ENCODE measurements at places on chromosomes 1 and 21.

DNA sequence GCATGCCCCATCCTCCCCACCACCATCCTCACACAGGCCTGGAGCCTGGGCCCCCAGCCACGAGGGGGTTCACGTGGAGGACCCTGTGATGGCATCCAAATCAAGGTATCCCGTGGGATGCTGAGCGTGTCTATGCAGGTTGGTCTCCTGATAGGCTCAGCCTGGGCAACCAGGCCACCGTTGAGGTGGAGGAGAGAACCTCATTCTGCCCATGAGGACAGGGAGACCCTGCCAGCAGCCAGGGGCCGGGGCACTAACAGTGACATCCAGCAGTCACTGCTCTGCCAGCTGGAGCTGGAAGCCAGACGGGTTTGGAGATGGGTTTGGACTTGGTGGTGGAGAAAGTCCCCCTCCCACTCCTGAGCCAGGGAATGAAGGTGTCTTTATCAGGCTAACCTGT is 582.8 kb downstream of the MATN1 start:
- DNase-seq, result no peak

- DNase-seq, result no peak
These were observed 177.2 kb upstream of the RUNX1 start for GRCh38 chr21:35226328-35226727.

DNA sequence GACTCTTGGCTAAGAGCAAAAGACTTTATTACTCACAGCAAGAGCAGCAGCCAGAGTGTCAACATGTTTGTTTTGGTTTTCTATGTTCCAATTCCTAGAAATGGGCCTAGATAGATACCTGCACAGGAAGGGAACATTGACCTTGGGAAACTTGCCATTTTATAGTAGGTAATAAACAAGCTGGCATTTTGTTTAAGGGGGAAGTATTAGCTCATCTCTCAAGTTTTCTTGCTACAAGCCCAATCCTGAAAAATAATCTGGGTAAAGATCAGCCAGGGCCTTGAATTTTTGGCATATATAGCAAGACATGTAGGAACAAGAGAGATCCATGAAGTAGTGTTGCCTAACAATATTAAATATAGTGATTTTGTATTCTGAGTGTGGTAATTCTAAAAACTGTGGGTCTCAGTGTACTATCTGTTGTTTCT is 51.4 kb upstream of the RGL1 start:
- no peak for DNase-seq

- no peak for DNase-seq
These were observed 1290.5 kb upstream of the B3GALT2 start for GRCh38 chr1:194476872-194477271.

GRCh38 chr1:35659589-35659988 is 18.3 kb upstream of the PSMB2 start:
- DNase-seq, result no peak

- no peak for DNase-seq
These were observed 84.5 kb downstream of the PSMG1 start for GRCh38 chr21:39098696-39099200.

DNA sequence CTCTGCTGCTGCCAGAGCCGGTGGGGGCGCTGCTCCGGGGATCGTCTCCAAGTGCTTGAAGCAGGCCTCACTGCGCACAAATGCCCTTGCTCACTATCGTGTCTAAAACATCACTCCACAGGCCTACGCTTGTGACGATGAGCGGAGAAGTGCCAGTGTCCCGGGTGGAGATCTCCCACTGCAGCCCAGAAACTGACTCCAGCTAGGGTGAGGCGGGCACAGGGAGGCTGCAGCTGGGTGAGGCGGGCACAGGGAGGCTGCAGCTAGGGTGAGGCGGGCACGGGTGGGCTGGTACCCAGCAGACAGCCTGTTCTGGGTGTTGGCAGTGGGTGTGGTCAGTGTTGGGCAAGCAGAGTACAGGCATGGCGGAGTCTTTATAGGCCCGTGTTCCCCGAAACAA is 22.7 kb upstream of the PDXK start:
- no peak for DNase-seq

GRCh38 chr1:180670681-180671080 is 38.9 kb downstream of the XPR1 start:
- DNase-seq, result no peak

- no peak for DNase-seq
These were observed 8.9 kb downstream of the LYST start for GRCh38 chr1:235857756-235858155.

GRCh38 chr1:3590139-3590763 is 21.1 kb downstream of the MEGF6 start:
- no peak for DNase-seq

DNA sequence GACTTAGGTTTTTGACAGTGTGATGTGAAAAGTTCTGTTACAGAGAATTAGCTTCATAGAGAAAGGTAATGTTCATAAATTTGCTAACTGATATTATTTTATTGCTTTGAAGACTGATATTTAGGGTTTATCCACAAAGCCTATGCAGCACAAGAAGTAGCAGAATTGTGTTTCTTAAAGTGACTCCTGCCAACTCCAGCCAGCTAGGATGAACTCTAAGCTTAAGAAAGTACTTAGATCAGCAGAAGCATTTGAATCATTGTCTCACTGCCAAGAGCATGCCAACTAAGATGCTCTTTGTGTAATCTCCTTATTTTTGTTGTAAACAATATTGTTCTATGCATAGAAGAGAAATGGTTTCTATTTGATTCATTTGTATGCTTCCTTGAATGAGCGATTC is 589.4 kb upstream of the ADGRL4 start:
- no peak for DNase-seq

DNA sequence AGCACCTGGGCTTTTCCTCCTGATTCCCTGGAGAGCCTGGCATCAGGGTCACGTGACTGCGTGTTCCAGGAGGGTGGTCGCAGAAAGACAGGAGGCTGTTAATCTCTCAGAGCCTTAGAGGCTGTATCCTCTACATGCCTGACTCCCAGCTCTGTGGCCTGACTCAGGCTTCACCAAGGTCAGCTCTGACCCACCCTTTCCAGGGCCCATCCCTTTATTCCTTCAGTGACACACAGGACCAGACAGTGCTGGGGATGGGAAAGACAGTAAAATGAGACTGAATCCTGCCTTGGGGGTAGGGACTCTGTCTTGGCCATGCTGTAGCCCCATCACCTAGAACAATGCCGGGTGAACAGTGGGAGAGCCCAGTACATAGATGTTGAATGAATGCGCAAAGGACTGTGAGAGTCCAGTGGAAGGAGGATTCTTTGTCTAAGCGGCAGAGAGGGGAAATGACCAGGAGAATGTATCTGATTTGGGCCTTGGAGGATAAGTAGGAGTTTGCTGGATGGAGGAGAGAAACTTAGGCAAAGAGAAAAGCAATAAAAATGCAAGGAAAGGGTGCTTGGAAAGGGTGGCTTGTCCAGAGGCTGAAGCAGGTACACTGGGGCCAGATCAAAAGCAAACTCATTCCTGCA is 33.0 kb downstream of the EPHX1 start:
- DNase-seq, result no peak

GRCh38 chr1:60073605-60074278 is at the start of gene C1orf87:
C1orf87 (minus strand) TSS chr1:60073770; CDS start chr1:60072643, 1,127 bp downstream.
- DNase-seq, result no peak

DNA sequence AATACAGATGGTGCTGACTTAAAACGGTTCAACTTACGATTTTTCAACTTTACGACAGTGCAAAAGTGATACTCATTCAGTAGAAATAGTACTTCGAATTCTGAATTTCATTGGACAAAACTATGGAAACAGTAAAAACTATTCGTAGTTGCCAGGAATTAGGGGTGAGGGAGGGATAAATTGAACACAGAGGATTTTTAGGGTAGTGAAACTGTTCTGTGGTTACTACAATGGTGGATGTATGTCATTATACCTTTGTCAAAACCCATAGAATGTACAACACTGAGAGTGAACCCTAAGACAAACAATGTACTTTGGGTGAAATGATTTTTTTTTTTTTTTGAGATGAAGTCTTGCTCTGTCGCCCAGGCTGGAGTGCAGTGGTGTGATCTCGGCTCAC is 7.5 kb downstream of the DDR2 start:
- no peak for DNase-seq

DNA sequence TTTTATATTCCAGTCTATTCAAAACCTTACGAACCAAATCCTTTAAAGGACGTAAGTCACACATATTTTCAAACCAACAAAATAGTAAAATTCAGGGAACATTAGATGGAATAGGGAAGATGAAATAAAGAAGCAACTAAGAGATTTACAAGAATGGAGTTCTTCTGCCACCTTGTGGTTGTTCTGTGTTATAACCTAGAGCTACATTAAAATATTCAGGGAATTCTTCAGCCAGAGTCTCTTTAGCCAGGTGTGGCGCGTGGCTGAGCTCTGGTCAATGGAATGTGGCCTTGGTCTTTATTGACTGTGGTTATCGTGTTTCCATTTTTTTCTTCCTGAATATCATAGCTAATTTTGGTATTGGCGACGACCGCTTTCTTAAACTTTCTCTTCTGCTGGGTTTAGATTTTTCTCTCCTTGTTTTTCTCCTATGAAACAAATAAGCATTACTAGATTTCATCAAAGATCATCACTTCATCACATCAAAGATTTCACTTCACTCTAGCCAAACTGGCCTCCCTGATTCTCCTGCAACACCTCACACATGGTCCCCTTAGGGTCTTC is 221.3 kb downstream of the MRPL39 start:
- no peak for DNase-seq

DNA sequence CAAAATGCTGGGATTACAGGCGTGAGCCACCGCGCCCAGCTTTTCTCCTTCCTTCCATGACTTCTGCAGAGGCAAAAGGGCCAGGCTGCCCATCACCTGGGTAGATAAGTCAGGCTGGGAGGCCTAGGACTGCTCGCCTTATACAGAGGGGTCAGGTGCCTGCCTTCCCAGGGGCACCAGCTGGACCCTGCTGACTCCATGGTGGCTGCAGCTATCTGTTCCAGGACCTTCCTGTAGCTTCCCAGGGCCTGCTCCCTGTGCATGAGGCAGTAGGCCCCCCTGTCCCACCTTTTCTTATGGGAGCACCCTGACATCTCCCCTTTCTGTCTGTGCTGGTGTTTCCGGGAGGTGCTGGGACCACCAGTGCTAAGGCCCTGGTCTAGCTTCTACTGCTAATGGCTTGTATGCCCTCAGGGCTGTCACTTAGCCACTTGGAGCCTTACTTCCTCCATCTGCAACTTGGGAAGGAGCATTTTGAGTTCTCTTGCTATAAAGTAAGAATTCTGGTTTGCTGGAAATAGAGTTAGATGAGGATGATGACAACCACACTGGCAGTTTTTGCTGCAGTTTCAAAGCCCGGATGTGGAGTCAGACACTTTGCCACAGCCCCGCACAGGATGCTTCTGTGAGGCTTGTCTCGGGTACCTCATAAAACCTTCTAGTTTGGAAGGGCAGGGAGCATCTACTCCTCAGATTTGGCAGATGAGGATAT is 14.4 kb downstream of the SOX13 start:
- DNase-seq, result no peak

DNA sequence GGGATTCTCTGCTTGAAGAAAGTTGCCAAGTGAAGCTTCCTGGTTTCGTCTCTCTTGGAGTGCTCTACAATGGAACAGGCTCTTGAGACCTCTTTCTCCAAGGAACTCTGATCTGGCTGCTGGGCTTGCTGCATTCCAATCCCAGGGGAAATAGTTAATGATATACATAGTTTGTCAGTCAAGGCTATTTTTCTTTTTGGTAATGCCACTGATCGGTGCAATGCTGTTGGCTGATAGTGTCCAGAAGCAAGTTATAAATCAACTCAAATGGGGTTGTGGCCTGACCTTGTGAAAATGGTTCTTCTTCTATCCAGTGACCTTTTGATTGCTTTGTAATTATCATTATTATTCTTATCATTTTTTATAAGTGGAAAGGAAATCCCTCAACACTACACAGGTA is 48.4 kb upstream of the TNFSF18 start:
- no peak for DNase-seq

GRCh38 chr1:12251442-12251841 is 21.6 kb downstream of the VPS13D start:
- no peak for DNase-seq

GRCh38 chr1:222126052-222126451 is 384.2 kb upstream of the DUSP10 start:
- no peak for DNase-seq

DNA sequence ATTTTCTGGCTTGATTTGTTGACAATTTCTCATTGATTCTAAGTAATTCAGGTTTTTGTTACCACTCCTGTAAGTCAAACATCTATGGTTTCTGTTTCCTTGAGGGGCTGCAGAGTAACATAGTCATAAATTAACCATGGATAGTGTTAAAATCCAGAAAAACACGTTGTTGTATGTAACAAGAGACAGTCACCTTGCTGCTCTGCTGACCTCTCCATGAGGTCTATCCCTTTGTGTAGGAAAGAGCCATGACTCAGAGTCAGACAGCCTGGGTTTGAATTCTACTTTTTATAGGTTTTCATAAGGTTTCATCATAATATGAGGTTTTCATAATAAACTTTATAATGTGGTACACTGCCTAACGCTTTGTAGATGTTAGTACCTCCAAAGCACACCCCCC is 27.6 kb upstream of the NBL1 start:
- no peak for DNase-seq

GRCh38 chr1:21323091-21323490 is 32.8 kb upstream of the ECE1 start:
- DNase-seq, result no peak

- DNase-seq, result no peak
These were observed 34.5 kb downstream of the RAB3B start for GRCh38 chr1:51955797-51956527.

DNA sequence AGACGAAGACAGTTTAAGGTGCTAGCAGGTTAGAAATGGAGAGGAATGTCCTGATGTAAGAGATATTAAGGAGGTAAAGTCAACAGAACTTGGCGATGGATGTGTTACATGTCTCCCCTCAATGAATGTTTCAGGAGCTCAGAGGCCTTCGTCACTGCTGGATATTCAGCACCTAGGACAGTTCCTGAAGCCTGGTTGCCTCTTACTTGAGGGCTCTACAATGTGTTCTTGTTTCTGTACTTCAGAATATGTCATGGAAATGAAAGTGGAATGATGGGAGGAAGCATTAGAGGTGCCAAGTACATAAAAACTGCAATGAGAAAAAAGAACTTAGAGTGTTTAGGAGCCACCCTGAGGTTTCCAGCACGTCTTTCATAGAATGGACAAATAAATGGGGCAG is 17.7 kb downstream of the TNR start:
- DNase-seq, result no peak
